Left lung (tissue), 14 donors: ENCODE measurements at places on chromosomes 7 and 10. TPM values are rescaled to one million over a fixed set of nuclear protein-coding genes. Genes with fewer than 3 reads are reported as not detected.

DNA sequence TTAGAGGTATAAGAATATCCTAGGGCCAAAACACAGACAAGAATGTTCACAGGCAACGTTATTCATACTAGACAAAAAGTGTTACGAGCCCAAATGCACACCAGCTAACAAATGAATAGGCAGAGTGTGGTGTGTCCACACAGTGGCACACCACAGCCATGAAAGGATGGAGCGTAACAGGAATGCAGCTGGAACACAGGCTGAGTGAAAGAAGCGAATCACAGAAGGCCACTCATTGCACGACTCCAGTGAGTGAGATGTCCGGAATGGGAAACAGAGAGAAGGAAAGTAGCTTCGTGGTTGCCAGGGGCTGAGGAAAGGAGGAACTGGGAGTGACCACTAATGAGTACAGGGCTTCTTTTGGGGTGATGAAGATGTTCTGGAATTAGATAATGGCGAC lies 198.8 kb downstream of the TNS3 start:
- DNase-seq, result no peak

DNA sequence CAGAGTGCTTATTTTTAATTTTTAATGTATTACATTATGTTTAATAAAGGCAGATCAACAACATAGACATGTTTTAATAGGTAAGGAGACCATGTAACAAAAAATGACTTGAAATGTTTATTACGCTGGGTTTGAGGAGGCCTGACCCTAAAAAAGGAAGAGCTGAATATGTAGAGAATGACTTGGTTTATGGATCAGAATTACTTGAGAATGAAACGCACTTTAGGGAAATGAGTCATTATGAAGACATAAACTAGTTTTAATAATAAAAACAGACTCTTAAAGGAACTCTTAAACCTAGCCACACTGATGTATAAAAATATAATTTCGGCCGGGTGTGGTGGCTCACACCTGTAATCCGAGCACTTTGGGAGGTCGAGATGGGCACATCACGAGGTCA lies 56.5 kb downstream of the CTTNBP2 start:
- DNase-seq, result no peak

Gene ARHGAP22
- polyA plus RNA-seq, result 2.9 TPM

Gene ADARB2
- polyA plus RNA-seq, result 0.41 TPM

DNA sequence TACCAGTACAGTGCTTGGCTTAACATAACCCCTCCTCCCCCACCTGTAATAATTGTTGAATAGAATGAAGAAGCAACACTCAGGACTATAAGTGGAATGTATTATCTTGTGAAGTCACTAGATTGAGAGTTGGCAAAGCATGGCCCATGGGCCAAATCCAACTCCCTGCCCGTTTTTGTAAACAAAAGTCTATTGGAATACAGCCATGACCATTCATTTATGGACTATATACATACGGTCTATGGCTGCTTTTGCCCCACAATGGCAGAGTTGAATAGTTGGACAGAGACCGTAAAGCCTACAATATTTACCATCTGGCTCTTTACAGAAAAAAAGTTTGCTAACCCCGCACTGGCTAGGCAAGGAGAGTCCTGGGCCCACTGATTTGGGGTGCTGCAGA lies 48.1 kb upstream of the CYCS start:
- DNase-seq, result no peak

Gene GPR37
- 5.4 TPM for polyA plus RNA-seq

Gene CCL24
- polyA plus RNA-seq, result not detected

Gene PPP1R17
- polyA plus RNA-seq, result not detected

Gene C10orf105
- polyA plus RNA-seq, result 0.70 TPM

GRCh38 chr10:109922976-109923921 lies at the start of gene XPNPEP1:
Gene XPNPEP1, minus strand, starts transcription at chr10:109923511. Its CDS starts 78 bp downstream, at chr10:109923433.
- DNase-seq, result peak; percentile 80

DNA sequence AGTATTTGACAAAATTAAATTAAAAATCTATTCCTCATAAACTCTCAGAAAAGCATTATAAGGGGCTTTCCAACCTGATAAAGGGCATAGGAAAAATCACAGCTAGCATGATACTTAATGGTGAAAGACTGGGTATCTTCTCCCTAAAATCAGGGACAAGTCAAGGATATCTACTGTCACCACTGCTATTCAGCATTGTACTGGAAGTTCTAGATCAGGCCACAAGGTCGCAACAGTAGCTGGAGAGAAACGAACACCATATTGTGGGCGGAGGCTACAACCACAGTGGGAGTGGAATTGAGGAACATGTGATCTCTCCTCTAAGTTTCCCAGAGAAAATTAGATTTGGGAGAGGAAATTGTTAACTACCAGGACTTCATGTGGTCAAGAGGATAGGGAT lies 70.0 kb upstream of the NAMPT start:
- DNase-seq, result no peak

DNA sequence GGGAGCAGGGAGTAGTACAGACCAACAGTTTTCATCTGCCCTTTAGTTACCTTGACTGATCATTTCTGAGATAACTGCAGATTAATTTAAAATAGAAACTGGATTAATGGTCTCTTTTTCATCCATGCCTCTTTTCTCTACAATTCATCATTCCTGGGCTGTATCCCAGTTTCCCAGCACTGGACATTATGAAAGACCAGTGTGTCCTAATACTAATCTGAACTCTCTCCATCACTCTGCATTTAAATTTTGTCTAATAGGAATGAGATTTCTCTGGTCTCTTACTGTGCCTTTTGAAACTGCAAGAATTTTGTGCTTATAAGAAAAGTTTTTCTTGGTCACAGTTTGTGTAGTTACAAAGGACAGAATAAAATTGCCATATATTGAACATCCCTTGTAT lies 12.7 kb downstream of the PLEKHA8 start:
- DNase-seq, result no peak

DNA sequence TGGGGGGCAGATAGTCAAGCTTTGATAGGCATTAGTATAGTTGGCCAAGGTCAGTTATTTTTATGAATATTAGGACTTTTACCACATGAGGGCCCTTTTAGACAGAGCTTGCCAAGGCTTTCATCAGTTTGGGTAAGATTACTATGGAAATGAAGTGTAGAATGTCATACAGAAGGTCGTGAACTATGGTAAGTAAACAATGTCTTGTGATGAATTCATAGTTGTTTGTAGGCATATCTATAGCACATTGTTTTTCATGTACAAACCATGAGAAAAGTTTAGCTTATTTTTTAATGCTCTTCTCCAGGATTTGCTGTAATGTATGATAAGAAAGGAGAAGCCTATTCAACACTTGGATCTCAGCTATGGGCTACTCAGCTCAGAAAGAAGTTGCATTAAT lies 4.3 kb downstream of the OR2A2 start:
- no peak for DNase-seq

GRCh38 chr10:50403074-50403473 lies 151.8 kb upstream of the ASAH2 start:
- DNase-seq, result no peak

Gene TMEM139
- polyA plus RNA-seq, result 8.1 TPM

Gene LRRC17
- 237 TPM for polyA plus RNA-seq

DNA sequence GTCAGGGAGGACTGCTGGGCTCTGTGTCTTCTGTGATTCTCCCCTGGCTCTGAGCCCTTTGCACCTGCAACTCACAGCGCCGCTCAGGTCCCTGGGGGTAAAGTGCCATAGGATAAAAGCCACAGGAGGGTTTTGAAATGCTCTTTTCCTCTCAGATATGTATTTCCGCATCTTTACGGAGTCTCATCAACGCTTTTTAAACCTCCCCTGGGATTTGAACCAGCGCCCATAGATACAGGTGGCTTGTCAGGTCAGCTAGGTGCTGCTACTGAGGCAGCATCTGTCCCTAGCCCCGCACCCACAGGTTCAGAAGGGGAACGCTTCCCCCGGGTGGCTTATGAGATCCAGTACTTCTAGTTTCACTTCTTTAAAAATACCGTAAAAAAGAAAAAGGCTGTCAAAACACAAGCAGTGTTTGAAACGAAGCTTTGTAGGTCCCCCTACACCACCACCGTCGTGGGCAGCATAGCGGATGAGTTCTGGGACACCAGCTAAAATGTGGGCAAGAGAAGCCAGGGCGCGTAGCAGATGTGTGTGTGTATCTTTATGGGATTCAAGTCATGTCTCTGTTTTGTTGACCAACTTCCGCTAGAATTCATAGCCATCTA lies 173.5 kb downstream of the CUX1 start:
- peak; percentile 34 for DNase-seq

DNA sequence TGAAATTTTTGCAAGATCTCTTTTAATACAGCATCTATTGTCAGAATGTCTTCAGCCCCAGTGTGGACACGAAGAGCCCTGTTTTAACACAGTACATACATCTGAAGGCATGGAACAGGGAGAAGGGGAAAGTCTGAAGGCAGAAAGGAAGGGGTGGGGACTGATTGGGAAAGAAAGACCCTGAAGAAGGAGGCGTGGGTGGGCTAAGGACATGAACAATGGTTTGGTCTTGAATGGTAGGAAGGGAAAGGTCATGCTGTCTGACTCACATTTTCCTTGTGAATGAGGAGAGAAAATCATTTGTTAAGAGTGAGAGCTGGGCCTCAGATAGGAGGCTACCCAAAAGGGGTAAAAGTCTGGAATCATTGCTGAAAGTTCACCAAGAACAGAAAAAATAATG lies 297.1 kb downstream of the GALNT17 start:
- no peak for DNase-seq

DNA sequence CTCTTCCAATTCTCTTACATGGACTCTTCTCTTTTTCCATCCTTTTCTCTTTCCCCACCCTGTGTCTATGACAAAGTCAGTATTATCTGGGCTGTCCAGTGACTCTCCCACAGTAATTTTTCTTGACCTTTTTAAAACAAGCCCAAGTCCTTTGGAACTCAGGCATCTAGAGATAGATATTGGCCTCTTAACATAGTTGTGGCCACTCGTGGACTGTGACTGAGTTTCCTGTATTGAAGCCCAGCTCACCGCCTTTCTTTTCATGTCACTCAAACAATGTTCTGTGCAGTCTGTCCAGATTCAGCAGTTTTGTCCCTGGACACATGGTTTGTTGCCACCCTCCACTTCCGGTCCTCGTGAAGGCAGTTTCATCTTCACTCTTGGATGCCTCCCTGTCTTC lies 110.9 kb upstream of the CDC14C start:
- no peak for DNase-seq

- no peak for DNase-seq
Observed at GRCh38 chr7:78924581-78924980, 528.9 kb downstream of the MAGI2 start.

- DNase-seq, result no peak
Observed at GRCh38 chr7:150830937-150831336, 21.4 kb upstream of the AOC1 start.
